ENCODE measurements at places on chromosomes 5 and 9.

DNA sequence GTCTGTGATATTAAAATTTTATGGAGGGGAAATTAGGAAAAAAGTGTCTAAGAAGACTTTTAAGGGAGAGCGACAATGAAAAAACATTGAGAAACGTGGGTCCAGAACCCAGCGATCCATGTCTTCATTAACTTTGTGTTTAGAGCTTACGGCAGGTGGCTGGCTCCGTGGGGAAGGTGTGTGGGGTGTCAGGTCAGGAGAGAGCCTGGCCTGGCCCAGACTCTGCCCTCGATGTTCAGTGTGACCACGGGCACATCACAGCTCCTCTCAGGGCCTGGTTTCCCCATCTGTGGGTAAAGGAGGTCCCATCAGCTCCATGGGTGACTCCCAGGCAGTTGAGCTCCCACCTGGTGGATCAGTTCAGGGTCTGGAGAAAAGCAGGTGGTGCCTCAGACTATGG is 22.1 kb downstream of the DAB2IP start:
- no peak for DNase-seq

GRCh38 chr5:113005454-113005853 is 28.9 kb downstream of the DCP2 start:
- no peak for DNase-seq

GRCh38 chr9:129498451-129499384 is 122.2 kb downstream of the C9orf50 start:
- no peak for DNase-seq

GRCh38 chr9:137294091-137294680 is 7.9 kb downstream of the NRARP start:
- peak; percentile 16 for DNase-seq

DNA sequence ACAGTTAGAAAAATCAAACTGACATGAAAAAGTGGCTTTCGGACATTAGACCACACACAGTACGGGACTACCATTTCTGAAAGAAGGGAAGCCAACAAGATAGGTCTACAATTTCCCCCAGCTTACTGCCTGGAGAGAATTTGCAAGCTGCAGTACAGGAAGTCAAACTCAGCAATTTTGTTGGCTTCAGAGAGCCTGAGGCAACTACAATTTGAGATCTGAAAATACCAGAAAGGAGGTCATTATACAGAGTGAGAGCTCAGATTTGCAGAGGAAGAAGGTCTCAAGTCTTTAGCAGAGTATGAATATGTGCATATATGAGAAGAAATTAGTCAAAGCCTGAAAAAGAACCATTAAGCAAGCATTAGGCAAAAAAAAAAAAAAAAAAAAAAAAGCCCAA is 83.0 kb downstream of the OXCT1 start:
- DNase-seq, result no peak

- no peak for DNase-seq
Observed at GRCh38 chr9:23638011-23638410, 188.0 kb downstream of the ELAVL2 start.

DNA sequence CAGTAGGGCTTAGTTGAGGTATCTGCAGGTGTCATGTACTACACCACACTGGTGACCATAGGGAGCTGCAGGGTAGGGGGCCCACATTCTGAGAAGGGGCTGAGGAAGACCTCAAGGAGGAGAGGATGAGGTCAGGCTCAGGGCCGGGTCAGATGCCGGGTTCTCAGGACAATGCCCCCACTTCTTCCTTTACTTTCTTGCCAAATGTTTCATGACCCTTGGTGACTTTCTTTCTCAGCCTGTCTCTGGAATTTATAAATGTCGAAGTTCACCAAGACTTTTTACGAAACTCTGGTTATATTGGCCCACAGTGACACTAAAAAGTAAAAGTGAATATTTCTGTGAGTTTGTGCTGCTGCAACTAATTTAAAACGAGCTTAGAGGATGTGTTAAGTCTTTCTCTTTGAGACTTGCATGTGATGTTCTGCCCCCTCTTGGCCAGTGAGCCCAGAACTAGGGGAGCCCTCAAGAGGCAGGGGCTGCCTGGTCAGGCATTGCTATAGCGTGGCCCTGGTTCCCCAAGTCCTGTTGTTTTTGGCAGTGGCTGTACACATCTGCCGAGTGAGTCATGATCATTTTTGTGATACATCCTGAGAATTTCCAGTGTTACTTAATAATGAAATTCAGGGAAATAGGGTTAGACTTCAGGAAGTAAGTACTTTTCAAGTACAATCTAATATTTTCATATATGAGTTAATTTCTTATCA is 11.2 kb downstream of the ACO1 start:
- DNase-seq, result no peak

- DNase-seq, result no peak
Observed at GRCh38 chr9:106920701-106921283, 57.8 kb downstream of the ZNF462 start.

DNA sequence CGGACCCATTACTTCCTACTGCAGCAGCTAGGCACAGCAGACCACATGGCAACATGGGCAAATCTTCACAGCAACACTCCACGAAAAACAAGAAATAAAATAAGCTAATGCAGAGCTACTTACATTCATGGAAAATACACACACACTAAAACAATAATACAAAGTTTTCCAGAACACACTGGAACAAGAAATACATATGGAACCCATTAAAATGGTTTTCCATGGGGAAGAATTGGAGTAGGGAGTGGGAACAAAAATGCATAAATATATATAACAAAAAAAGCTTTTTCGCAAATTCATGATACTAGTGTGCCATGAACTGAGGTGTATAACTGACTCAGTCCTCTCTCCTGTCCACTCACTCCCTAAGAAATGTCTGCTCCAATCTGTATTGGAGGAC is 8.3 kb downstream of the ADAMTS12 start:
- DNase-seq, result no peak

DNA sequence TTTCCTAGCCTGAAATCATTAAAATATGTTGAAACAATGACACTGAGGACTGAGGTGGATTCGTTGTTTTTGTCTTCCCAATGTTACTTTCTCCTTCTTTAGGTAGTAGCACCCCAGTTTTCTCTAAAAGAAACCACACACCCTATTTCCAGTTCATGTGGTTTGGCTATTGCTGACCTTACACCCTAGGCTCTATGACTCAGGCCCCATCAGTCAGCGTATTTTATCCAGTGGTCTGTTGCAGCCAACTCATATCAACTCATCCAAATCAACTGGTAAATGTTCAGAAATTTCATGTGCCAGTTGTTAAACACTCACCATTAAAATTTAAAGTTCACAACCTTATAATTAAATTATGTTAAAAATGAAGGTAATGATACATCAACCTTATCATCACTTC is 44.6 kb upstream of the NFIB start:
- DNase-seq, result no peak

- peak; percentile 13 for DNase-seq
Observed at GRCh38 chr5:124519396-124519795, 227.0 kb downstream of the ZNF608 start.

- no peak for DNase-seq
Observed at GRCh38 chr9:76109953-76110352, 219.5 kb downstream of the PCSK5 start.

- DNase-seq, result peak; percentile 13
Observed at GRCh38 chr5:54944364-54944763, 41.0 kb downstream of the ESM1 start.

- no peak for DNase-seq
Observed at GRCh38 chr5:14143546-14143840, 351 bp downstream of the TRIO start.

DNA sequence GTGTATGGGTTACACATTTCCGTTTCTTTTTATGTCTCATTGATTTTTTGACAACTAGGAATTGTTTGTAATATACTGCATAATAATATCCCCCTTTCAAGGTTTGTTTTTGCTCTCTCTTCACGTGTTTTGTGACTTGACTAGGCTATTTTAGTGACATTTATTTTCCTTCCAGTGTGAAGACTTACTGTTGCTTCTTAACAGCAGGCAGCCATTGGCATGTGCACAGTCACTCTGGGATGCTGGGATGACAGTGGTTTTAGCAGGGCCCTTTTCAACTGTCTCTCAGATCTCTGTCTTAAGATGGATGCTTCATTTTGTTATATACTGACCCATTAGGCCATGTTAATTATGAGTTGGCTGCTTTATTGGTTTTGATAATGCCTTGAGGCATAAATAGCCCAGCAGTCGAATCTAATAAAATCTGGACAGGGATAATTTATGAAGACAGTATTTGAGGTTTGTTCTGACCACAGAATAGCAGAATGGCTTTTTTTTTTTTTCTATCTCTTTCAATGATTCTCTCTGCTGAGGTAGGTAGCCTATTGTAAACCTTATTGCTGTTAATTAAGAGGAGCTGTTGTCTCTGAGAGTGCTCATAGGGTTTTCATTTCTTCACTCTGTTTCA is 536.0 kb downstream of the GABRG2 start:
- DNase-seq, result no peak

GRCh38 chr9:110217656-110218099 is 9.7 kb upstream of the C9orf152 start:
- peak; percentile 34 for DNase-seq

GRCh38 chr9:101880846-101881245 is 142.4 kb upstream of the GRIN3A start:
- no peak for DNase-seq

DNA sequence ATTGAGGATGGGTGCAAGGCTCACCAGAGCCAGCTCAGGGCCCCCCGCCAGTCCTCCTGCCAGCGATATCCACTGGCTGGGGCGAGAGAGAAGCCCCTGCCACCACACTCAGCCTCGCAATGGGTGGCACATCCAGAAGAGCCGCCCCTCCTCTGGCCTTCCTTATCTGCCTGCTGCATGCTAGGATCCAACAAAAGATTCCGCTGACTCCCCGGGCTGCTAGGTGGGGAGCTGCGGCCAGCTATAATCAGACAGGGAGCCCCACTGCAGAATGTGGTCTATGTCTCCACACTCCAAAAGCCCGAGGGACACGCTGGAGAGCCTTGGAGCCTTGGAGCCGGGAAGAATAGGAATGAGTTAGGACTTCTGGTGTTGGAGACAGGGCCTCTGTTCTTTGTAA is 32.8 kb downstream of the COL23A1 start:
- no peak for DNase-seq

DNA sequence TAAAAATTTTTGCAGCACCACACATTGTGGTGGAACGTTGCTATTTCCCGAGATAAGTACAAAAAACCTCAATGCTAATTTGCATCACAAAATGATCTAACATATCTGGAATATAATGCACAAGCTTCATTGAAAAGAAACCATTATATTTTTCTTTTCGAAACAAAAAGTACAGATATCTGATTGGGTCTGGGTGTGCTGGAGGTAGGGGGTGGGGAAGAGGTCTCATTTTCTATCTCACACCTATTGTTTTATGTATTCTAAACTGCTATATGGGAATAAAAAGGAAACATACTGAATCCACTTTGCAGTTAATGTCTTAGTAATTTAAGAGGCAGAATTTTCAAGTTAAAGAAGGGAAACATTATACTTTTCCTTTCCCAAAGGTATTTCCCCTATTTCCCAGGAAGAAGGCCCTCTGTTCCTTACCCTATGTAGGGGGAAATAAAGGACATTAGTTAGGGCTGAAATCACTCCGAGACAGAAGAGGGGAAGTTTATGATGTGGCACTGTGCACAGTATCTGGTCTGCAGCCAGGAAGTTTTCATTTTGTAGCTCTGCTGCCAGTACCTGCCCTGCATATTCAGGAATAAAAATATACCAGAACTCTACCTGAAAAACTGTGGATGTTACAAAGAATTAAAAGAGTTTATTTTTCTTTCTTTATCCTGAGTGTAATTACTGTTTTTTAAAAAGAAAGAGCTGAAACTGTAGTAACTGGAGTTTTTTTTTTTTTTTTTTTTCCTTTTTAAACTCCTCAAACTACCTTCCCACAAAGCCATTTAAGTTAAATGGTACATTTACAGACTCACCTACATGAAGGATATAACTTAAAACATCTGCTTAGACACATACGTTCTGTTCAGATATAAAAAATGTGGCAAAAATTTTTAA is 7.4 kb downstream of the MEF2C start:
- no peak for DNase-seq
